ENCODE measurements at places on chromosomes 3 and 15. TPM values are rescaled to one million over a fixed set of nuclear protein-coding genes. Genes with fewer than 3 reads are reported as not detected.

AADACL2 gene
- not detected for total RNA-seq

ERC2 gene
- total RNA-seq = 0.75 TPM

CTXN2 gene
- not detected for total RNA-seq

KBTBD8 gene
- not detected for total RNA-seq

ADAMTS7 gene
- 1.3 TPM for total RNA-seq

RTP4 gene
- 0.90 TPM for total RNA-seq

TEX9 gene
- 11.8 TPM for total RNA-seq

LINGO1 gene
- not detected for total RNA-seq

ERICH6 gene
- not detected for total RNA-seq

BDH1 gene
- 55.1 TPM for total RNA-seq

FAM81A gene
- 7.0 TPM for total RNA-seq

P2RY1 gene
- 0.88 TPM for total RNA-seq

CCNB2 gene
- total RNA-seq = 99.2 TPM

C15orf62 gene
- 0.23 TPM for total RNA-seq

TMEM43 gene
- 62.3 TPM for total RNA-seq

NOX5 gene
- 1.5 TPM for total RNA-seq

CD86 gene
- total RNA-seq = not detected

SLC24A5 gene
- total RNA-seq = not detected

ALG3 gene
- total RNA-seq = 81.1 TPM

ROPN1B gene
- 0.50 TPM for total RNA-seq

SAXO2 gene
- total RNA-seq = 2.7 TPM

SENP8 gene
- total RNA-seq = 1.9 TPM

IGDCC3 gene
- total RNA-seq = 0.22 TPM

GRAMD1C gene
- total RNA-seq = 14.7 TPM

GALNT15 gene
- not detected for total RNA-seq

RASGRF1 gene
- 6.0 TPM for total RNA-seq

CPA3 gene
- total RNA-seq = not detected

CFAP100 gene
- not detected for total RNA-seq

ZSCAN2 gene
- total RNA-seq = 9.7 TPM

IRAK2 gene
- 2.7 TPM for total RNA-seq

CPNE9 gene
- not detected for total RNA-seq
